ENCODE measurements at places on chromosomes 4 and X.
A peak's percentile ranks its signal among the peaks of the same experiment; 100 is the strongest.

- no peak for DNase-seq
Observed at GRCh38 chr4:32462944-32463343, 1742.8 kb downstream of the PCDH7 start.

- DNase-seq = no peak
Observed at GRCh38 chr4:2599304-2599654, 62.8 kb downstream of the FAM193A start.

DNA sequence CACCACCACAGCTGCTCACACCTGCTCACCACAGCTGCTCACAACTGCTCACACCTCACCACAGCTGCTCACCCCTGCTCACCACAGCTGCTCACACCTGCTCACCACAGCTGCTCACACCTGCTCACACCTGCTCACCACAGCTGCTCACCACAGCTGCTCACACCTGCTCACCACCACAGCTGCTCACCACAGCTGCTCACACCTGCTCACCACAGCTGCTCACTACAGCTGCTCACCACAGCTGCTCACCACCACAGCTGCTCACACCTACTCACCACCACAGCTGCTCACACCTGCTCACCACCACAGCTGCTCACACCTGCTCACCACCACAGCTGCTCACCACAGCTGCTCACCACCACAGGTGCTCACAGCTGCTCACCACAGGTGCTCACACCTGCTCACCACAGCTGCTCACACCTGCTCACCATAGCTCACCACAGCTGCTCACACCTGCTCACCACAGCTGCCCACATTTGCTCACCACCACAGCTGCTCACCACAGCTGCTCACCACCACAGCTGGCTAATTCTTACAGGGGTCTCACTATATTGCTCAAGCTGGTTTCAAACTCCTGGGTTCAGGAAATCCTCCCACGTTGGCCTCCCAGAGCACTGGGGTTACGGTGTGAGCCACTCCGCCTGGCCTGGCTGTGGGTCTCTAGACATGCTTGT lies 30.4 kb upstream of the CPLX1 start:
- DNase-seq = no peak

DNA sequence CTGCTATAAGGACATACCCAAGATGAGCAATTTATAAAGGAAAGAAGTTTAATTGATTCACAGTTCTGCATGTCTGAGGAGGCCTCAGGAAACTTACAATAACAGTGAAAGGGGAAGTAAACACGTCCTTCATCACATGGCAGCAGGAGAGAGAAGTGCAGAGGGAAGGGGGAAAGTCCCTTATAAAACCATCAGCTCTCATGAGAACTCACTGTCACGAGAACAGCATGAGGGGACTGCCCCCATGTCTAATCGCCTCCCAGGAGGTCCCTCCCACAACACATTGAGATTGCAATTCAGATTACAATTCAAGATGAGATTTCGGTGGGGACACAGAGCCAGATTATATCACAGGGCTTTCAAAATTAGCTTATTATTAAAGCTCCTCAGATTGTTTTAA lies 209.5 kb upstream of the PPP3CA start:
- DNase-seq = no peak

- DNase-seq = no peak
Observed at GRCh38 chr4:76156635-76157034, 8.4 kb upstream of the NUP54 start.

DNA sequence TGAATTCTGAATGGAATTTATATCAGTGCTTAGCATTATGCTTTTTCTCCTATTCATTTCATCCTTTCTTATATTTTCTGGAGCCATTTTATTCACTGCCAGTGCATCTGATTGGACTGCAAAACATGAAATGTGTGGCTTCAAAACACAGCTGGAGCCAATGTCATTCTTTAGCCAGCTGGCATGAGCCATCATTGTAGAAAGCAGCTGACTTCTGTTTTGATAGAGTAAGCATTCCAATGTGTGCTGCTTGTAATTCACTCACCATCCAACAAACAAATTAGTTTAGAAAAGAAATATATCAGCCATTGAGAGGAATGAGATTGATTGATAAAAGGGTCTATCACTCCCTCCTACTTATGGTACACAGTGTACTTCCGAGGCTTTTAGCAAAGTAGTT lies 2616.0 kb downstream of the ARAP2 start:
- DNase-seq = peak; percentile 46

GRCh38 chr4:136768213-136768924 lies 763.9 kb downstream of the PCDH18 start:
- DNase-seq = no peak

- DNase-seq = no peak
Observed at GRCh38 chrX:100939333-100939732, 10.6 kb upstream of the XKRX start.

DNA sequence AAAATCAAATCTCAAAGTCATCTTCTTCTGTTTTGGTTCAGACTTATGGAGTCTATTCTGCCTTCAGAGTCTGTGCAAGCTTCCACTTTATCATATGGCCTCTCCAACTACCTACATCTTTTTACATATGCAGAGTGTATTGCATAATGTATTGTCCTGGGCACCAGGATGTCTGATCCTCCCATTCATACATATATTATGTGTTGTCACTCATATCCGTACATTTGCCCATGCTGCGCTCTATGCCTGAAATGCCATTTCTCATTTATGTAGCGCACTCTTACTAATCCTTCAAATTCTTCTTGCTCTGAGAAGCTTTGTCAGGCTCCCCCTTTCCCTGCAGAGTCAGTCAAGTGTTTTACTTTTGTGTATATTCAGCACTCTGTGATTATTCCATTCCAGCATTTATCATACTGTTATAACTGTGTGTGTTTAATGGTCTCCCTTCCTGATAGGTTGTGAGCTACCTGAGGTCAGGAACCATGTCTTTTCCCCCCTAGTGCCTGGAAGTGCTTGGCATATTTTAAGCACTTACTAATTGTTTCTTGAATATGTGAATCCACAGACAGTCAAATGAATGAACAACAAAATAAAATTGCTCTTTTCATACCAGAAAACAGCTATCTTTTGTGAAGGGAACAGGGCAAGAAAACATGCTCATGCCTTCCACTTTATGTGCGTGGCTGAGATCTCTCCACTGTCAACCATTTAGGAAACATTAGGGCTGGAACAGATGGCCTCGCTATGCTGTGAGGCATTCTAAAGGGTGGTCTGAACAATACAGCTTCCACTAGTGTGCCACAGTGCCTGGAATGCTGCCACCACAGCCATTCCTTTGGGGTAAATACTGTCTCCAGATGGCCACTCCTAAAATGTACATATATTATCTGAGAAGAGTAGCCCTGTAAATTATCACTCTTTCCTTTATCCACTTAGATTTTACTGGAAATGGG lies 81.8 kb downstream of the GLUD2 start:
- no peak for DNase-seq

GRCh38 chr4:161320377-161320776 lies 843.4 kb downstream of the FSTL5 start:
- no peak for DNase-seq

DNA sequence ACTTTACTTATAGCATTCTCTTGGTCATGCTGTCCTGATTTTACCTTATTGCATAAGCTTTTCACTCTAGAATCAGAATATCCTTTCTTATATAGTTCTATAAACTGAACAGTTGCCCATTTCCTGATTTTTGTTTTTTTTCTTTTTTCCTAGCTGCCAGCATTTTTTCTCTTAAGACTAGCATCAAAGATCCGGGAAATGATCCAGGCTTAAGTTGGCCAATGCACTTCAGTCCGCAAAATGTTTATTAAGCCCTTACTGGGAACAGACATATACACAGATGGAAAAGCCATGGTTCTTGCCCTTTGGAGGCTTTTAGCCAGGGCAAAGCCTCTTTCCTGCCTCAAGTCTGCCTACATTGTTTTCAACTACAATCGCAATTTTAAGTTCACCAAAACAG lies 10.1 kb upstream of the BMP2K start:
- DNase-seq = peak; percentile 93

DNA sequence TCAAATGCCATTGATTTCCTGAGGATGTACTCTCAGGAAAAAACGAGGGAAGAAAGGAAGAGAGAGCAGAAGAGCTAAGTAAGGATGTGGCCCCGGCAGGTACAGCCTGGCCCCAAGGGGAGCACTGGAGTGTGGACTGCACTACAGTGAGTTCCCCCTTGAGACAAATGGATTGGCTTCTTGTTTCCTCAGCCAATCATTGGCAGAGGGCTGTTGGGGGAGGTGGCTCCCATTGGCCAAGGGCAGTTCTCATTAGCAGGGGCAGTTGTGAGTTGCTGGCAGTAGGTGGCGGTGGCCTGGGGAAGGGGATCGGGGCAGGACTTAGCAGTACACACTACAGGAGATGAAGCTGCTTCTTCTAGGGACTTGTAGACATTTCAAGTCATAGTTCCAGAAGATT lies 24.1 kb upstream of the OCIAD2 start:
- no peak for DNase-seq
